Cortex of kidney (tissue), 1 donor: ENCODE measurements at places on chromosomes 5 and 9.

- no peak for DNase-seq
Observed at GRCh38 chr9:98874721-98875255, 67.3 kb downstream of the GALNT12 start.

- DNase-seq: no peak
Observed at GRCh38 chr9:7209016-7209715, 451.4 kb downstream of the KDM4C start.

DNA sequence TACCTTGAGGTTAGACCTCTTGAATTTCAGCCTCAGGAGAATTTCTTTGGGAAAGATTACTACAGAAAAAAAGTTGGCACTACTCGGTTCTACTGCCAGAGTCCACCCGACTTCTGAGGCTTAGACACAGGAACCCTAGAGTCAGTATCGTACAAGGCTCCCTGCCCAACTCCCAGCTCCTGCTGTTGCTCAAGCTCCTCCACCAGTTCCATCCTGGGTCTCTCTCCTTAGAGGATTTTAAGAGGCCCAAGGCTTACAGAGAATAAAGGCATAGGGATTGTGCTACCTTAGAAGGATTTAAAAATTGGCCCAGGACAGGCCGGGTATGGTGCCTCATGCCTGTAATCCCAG is 29.0 kb upstream of the SSBP2 start:
- no peak for DNase-seq

- DNase-seq: no peak
Observed at GRCh38 chr9:131318231-131319085, 28.9 kb downstream of the PLPP7 start.

GRCh38 chr5:78626009-78626571 is 22.5 kb downstream of the LHFPL2 start:
- DNase-seq: no peak

- no peak for DNase-seq
Observed at GRCh38 chr5:126869005-126869451, 92.1 kb downstream of the LMNB1 start.

DNA sequence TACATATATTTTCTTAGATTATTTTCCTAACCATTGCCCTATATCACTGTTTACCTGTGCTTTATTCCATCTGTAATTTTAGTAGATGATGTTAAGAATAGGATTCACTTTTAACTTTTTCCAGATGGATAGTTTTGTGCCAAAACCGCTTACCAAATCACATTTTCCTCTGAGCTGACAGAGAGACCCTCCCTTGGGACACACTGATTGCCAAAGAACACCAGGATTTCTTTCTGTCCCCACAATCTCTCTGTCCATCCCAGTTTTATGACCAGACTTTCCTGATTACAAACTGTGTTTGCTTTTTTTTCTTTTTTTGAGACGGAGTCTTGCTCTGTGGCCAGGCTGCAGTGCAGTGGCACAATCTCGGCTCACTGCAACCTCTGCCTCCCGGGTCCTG is 81.3 kb upstream of the SPATA31C2 start:
- no peak for DNase-seq

DNA sequence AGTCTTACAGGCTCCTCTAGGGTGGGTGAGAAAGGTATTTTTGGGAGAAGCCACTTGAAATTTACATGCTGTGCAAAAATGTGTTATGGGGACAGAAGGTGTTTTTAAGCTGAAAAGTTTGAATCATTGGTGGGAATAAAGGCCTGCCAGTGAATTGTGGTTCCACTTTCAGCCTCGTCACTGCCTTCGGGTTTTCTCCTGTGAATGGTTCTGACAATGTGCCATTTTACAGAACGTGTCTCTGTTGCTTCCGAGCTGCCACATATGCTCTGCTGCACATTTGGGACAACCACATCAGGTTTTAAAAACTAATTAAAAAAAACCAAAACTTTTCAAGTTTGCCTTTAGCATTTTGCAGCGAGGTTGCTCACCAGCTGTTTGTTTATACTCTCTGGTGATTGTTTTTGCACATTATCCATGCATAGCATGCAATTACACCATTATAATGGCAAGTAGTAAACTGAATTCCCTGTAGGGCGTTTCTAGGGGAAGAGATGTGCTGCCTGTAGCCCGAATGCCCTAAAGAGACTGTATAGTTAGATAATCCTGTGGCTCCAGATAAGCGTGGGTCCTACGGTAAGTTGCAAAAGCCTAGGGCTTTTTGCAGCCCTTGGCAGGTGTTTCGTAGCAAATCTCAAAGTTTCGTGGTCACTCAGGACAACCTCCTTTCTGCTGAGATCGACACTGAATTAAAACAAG is 40.1 kb upstream of the SUB1 start:
- no peak for DNase-seq

DNA sequence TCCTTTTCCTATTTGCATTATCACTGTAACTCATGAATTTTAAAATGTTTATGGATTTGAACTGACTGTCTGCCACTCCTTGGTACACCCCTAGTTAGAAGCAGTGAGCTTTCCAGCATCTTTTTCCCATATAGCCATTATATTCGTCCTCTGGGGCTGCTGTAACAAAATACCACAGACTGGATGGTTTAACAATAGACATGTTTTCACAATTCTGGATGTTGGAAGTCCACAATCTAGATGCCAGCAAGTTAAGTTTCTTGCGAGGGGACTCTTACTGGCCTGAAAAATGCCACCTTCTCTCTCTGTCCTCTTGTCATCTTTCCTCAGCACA is 530.0 kb downstream of the SEMA5A start:
- no peak for DNase-seq

DNA sequence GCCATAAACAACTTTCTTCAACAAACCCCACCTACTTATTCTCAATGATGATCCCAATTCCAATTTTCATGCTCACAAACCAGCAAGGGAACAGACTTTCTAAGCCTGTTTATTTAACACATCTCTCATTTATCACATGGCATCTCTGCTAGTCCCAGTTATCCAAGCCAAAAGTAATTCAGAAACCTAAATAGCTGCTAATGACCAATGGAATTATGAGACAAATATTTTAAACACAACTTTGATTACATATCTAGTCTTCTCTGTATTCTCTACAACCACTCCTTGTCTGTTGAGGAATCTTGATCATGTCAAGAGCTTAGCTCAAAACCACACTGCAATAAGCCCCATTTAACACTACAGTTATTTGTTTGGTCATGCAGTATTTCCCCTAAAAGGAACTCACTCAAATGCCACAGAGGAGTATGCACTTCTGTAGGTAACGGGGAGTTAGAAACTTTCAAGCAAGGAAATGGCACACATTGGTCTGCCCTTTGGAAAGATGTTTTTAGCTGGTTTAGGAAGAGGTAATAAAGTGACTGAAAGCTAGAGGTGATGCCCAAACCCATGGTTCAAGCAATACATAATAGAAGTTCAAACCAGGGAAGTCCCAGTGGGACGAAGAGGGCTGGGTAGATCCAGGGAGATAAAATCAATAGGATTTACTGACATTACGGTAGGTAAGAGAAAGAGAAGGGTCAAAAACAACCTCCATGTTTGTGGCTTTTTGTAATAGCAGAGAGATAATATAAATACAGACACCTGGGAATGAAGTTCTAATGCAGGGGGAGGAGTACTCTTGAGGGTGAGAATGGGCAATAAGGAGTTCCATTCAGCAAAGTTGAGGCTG is 42.1 kb upstream of the HTR4 start:
- no peak for DNase-seq

GRCh38 chr9:82116556-82116955 is 128.0 kb downstream of the SPATA31D1 start:
- no peak for DNase-seq

DNA sequence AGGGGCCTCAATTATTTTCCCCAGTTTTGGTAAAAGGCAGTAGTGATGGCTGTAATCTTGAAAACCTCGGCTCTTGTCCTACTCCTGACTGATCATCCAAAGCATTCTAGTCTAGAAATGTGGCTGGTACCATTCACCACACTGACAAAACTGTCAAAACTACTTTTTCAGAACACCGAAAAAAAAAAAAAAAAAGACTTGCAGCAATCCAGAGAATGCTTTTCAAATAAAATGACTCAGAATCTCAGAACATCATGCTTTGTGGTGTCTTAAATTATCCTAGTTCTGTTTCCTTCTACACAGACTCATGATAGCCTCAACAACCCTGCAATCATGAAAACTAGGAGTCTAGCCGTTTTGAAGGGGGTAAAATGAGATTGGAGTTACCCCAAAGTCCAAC is 13.4 kb downstream of the SLC28A3 start:
- DNase-seq: no peak

DNA sequence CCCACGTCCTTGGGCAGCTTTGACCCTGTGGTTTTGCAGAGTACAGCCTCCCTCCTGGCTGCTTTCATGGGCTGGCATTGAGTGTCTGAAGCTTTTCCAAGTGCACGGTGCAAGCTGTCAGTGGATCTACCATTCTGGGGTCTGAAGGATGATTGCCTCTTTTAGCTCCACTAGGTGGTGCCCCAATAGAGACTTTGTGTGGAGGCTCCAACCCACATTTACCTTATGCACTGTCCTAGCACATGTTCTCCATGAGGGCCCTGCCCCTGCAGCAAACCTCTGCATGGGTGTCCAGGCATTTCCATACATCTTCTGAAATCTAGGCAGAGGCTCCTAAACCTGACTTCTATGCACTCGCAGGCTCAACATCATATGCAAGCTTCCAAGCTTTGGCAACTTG is 644.2 kb upstream of the CDH9 start:
- no peak for DNase-seq

GRCh38 chr9:137071282-137071681 is 925 bp upstream of the SAPCD2 start:
- no peak for DNase-seq

GRCh38 chr5:116848954-116849581 is 274.4 kb upstream of the SEMA6A start:
- DNase-seq: no peak

DNA sequence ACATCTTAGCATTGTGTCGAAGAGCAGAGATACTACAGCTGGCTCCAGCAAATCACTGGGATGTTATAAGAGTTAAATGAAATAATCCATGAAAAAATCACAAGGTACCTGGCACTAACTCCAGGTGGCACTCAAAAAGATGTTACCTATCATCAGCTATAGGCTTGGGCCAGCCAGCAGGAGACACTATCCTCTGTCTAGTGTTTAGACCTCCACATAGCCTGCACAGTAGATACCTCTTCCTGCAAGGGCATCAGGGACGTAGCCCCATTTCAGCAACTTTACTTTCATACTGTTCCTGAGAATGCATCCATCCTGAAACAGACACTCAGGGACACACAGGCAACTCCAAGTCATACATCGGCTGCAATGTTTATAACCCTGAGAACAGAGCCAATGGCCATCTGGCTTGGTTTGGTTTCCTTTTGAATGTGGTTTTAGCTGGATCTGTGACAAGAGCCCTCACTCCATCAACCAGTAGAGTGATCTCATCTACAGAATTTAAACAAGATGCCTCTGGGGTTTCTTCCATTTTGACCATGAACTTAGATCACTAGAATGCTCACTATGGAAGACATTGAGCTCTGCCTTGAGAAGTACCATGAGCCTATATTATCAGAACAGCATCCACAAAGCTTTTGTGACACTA is 69.9 kb downstream of the TLE1 start:
- no peak for DNase-seq

DNA sequence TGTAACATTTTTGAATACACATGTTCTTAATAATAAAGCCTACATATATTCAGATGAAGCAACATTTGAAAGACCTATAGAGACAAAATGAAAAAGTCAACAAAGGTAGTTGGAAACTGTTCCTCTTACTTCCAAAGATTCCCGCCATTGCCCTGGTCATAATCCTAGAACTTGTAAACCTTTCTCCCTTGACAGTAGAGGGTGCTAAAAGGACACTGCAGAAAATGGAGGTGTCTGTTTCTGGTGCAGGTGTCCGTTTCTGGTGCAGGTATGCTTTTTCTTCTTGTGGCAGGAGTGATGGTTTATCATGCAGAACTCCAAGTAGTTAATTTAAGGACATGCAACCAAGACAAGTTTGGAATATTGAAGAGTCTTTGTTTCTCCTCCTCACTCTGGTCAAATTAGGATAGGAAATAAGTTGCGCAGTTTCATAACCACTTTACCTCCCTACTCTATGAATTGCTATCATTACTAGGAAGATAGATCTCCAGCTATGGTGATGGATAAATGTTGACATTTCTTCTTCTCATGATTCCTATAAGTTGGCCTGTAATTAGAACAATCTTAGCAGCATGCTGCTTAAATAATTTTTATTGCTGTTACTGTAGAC is 56.0 kb upstream of the FAM174A start:
- DNase-seq: no peak

DNA sequence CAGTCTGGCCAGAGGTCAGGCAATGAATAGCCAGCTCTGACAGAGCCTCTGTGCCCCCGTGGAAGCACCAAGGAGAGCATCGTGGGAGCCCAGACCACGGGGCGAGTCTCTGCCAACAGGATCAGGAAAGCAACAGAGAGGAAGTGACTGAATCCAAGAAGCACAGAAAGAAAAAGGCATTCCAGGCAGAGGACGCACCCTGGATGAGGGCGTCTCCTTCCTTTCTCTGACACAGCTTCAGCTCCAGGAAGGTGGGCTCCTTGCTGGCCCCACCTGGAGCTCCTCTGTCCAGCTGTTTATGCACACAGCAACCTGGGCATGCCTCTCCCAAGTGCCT is 16.6 kb downstream of the HK3 start:
- DNase-seq: no peak

- DNase-seq: no peak
Observed at GRCh38 chr9:134565316-134565915, 76.2 kb upstream of the COL5A1 start.

DNA sequence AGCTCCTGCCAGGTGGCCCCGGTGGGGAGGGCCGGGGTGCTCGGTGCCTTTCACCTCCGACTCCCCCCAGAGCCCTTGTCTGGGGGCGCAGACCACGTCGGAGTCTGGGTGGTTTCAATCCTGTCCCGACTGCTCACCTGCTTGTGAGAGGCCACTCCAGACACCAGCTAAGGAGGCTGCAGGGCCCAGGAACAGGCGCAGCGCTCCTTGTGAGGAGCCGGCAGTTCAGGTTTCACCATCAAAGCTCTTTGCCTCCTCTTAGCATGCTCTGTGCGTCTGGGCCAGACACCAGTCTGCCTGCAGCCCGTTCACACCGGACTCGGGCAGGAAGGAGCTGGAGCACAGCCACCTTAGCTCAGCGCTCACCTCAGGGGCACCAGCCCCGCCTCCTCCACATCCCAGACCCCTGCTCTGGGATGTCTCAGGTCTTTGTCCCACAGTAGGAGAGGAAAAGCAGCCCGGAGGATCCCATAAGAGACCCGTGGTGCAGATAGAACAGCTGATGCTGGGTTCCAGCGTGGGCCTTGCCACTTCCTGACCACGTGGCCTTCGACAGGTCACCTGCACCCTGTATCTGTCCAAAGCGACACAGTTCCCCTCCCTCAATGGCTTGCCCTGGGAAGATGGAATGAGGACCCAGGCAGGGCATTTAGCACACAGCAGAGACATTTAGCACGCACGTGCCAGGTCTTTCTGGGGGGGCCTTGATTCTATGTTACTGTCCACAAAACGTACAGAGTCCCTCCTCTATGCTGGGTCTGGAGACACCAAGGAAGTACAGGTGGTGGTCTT is 106.2 kb upstream of the LMX1B start:
- no peak for DNase-seq

GRCh38 chr5:179880848-179881590 is 22.4 kb upstream of the MRNIP start:
- no peak for DNase-seq

GRCh38 chr5:115321309-115321708 is 24.9 kb upstream of the CCDC112 start:
- DNase-seq: no peak

GRCh38 chr5:100772548-100772947 is 130.5 kb downstream of the ST8SIA4 start:
- DNase-seq: no peak

- no peak for DNase-seq
Observed at GRCh38 chr9:133280392-133280791, 5.4 kb upstream of the ABO start.

- no peak for DNase-seq
Observed at GRCh38 chr5:127012916-127013315, 17.4 kb downstream of the MARCHF3 start.
